AG09319 (cell line): ENCODE measurements at places on chromosomes 7 and 10.

DNA sequence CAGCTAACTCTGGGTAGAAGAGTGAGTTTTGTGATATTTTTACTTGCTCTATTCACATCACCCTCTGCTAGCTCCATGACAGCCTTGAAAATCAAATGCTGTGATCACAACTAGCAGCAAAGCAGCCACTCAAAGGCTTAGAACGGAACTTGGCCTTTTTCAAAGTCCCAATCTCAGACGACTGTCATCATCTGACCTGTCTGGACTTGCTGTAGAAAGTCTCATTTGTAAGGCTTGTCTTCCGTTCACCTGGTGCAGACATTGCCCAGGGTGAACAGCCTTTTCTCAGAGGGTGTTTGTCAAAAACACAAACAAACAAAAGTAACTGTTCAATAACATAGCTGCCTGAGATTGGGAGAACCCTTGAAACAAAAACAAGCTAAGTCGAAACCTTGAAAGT, 458.9 kb upstream of the ADARB2 start:
- no peak for DNase-seq

DNA sequence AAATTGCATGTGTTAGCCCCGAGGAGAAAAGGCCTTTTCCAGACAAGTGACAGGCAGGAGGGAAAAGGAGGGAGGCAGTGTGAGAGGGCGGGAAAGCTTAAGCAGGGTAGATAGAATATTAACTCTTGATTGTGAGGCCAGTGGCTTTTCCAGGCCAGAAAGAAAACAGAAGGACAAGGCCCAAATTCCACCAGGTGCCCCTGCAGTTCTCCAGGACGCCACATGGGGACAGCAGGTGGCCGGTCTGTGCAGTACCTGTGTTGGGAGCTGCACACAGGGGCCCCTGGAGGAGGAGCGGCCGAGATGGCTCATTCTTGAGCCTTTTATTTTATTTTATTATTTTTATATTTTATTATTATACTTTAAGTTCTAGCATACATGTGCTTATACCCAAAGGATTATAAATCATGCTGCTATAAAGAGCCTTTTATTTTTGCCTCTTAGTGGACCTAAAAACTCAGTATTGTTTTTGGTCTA, 141.3 kb upstream of the KLF14 start:
- no peak for DNase-seq

DNA sequence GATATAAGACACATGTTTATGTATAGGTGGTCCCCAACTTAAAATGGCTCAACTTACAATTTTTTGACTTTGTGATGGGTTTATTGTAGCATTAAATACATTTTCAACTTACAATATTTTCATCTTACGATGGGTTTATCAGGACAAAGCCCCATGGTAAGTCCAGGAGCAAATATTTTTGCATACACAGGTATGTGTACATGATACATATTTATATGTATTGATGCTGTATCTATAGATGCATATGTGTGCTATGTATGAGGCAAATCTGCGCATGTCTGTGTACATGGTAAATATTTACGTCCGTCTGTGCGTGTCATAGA, 664 bp upstream of the UBE3C start:
- DNase-seq: no peak

DNA sequence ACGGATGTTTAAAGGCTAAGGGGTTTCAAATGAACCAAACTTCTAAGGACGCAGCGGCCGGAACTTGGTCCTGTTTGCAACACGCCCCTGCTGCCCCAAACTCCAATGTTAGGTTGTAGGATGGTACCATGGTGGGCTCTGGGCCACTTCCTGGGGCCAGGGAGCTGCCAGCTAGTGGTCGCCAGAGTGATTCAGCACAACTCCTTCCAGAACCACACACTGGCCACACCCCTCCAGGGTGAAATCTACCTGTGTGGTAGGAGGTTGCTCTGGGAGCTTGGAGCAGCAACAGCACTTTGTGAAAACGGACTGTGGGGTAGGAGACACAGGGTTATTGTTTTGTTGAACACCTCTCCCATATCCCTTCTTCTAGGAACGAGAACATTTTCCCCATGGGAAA, 161.1 kb downstream of the FANK1 start:
- no peak for DNase-seq

- DNase-seq: no peak
These were observed 101.9 kb upstream of the PRSS58 start for GRCh38 chr7:142359694-142360279.

- DNase-seq: no peak
These were observed 272.7 kb downstream of the DNAJB6 start for GRCh38 chr7:157609516-157609915.

DNA sequence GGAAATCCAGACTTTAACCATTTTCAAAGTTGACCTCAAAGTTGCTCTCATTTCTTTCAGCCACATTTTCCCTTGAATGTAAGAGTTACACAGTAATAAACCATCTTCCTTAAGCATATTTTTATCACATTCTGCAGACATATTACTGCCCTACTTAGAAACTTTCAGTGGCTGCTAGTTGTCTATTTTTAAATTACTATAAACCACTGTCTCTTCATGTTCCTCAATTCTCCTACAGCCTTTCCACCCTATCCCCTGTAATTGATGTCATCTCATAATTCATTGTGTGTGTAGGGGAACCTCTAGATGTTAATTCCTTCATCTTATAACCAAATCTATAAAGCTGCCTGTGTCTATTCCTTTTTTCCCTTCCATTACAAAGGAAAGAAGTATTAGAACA, 78.1 kb upstream of the STRIP2 start:
- DNase-seq: no peak

DNA sequence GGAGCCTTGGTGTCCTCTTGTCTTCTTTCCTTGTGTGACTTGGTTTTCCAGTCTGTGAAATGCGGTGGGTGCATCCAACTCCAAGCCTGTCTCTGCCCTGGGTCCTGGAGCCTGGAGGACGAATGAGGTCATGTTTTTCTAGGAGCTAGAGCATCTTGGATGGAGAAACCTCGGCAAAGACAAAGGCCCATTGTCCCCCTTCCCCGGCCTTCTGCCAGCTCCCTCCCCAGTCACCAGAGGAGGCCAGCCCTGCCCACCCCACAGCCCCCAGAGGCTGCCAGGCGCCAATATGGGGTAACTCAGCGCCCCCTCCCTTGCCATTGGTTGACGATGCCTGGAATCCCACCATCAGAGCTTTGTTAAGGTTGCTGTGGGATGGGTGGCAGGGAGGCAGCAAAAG, 40.4 kb downstream of the KCTD7 start:
- no peak for DNase-seq

- no peak for DNase-seq
These were observed 28.3 kb upstream of the CCDC6 start for GRCh38 chr10:59934701-59935100.

GRCh38 chr10:123913688-123914268, 22.2 kb upstream of the CPXM2 start:
- DNase-seq: peak; percentile 60

GRCh38 chr10:3861795-3862194, 76.8 kb upstream of the KLF6 start:
- DNase-seq: no peak

DNA sequence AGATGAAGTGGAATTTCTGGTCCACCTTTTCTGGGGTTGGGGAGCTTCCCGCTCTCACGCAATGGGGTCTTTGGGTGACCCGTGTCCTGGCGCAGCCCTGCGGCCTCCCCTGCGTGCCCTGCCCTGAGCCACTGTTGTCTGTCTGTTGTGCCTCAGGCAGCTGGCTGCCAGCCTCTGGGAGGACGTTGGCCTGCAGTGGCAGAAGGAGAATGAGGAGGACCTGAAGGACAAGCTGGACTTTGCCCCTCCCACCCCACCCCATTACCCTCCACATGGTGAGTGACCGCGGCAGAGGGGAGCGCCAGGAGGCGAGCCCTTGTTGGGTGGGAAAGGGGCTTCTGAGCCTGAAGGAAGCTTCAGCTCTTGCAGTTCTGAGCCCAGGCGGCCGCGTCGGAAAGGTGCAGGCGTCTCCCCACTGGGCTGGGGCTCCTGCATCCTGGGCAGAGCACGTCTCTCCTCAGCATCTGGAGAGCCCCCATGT, 14.2 kb upstream of the PRKAR1B start:
- DNase-seq: no peak

DNA sequence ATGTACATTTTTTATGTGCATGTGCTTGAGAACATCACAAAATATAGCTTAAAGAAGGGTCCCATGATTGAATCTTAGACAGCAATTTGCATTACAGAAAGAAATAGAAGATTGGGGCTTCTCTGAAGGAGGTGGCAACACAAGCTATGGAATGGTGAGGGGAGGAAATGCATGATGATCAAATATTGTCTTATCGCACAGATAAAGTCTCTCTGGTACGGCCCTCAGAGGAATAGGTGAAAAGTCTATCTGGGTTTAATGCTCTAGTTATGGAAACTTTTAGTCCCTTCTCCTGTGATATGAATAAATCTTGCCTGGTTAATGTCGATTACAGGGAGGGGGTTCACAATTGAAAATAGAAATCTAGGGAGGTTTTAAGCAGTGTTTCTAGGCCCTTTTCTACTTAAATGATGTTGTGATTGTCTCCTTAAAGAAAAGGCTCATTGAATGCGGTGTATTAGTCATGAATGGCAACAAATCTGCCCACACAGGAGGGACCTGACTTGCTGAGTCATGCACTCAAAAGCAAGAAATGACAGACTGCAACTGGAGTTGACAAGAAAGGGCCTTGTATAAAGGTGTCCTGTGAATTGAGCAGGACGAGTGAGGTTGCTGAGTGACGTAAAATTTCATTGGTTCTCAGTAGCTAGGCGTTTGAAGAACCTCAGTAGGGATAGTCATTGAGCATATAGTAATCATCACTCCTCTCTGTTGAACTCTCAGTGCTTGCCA, 133.4 kb upstream of the CSTF2T start:
- DNase-seq: peak; percentile 1

- no peak for DNase-seq
These were observed 20.6 kb downstream of the CLRN3 start for GRCh38 chr10:127872011-127872761.

DNA sequence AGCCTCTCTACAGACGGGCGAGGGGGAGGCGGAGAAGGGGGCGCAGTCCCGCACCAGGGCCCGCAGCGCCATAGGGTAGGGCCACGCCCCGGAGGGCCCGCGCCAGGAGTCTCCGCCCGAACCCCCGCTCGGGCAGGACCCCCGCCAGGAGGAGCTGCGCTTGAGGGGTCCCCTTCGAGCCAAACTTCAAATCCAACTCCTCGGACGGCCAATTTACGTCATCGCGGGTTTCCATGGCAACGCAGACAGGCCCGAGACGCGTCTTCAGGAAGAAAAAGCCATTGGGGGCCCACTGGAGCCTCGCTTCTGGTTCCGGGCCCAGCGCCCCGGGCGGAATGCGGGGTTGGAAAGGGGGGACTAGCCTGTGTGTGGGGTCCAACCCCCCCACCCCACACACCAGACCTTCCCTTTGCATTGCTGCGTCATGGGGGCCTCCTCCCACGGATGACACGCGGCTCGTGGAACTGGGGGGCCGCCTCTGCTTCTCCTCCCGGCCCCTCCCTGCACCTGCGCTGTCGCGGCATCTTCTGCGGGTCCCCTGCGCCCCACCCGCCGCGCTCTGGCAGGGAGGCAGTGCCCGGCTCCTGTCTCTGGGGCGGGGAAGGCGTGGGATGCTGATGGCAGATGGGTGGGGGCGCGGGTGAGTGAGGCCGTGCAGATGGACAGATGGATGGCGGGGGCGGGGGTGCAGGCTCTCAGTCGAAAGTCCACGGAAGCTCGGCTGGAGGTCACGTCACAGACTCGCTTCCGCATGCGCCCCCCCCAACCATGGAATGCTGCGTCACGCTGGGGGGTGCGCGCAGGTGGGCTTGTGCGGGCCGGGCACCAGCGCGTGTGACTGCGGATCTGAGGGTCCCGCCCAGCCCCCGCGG, 1.2 kb downstream of the CALY start:
- DNase-seq: no peak

DNA sequence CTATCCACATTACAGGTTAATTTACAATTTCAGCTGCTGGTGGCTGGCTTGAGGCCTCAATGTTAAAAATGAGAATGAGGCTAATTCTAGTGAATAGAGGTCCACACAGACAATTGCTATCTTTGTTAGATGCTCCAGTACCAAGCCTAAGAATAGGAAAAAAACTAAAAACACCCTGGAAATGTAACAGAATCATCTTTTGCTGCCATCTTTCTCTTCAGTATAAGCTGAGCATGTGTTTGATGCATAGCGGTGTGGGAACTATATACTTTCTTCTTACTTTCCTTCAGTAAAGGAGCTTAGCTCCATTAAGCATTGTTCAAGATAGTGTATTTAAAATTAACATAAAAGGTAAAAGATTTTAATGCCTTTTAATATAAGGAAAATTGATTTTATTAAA, 5.6 kb downstream of the TMEM229A start:
- no peak for DNase-seq

GRCh38 chr10:74718208-74718607, 108.2 kb upstream of the KAT6B start:
- DNase-seq: no peak

DNA sequence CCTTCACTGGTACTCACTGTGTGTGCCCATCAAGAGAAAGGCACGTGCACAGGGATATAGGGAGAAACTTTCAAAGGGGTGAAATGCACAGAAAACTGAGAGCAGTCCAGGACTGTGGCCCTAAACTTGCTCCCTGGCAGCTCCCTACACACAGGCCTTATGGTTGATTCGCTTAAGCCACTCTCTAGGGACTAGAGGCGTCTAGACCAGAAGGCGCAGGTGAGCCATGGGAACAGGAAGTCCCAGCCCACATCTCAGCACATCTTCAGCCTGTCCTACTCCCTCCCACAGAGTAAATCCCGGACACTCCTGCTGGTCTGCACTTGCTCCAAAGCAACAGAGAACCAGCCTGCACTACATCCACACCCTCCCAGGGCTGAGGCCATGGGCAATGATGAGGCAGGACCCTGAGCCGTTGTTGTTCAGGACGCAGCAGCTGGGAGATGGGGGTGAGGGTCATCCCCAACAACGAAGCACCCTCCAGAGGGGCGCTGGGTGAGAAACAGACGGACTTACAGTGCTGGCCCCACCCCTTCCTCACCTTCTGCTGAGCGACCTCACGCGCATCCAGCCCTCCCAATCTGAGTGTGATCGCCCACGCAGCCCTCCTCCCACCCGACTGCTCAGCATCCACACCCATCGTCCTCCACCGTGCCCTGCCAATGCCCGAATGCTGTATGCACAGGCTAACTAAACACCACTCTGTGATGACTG, 109.3 kb downstream of the TNS3 start:
- DNase-seq: no peak

- no peak for DNase-seq
These were observed 67.8 kb downstream of the TBXAS1 start for GRCh38 chr7:139896831-139897230.

GRCh38 chr10:110305767-110306451, 1.2 kb upstream of the SMNDC1 start:
- peak; percentile 64 for DNase-seq

DNA sequence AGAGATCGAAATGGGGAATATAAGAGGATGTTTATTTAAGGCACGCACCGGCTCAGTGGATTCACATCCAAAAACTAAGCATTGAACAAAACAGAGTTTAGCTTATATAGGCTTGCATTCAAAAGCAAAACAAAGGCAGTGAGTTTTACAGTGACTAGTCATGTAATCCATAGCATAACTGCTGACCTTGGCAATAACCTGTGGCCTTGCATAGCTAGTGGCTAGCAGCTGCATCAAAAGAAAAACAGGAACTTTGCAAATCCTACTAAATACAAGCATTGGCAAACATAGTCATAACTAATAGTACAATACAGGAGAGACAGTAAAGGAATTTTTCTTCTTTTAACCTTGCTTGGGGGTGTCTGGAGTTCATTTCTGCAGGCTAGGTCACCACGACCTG, 9.7 kb upstream of the ZNF485 start:
- DNase-seq: no peak
